A549 treated with CORT108297 at 1 μM for 4 hours (cell line): ENCODE measurements at places on chromosomes 3 and 15. TPM values are rescaled to one million over a fixed set of nuclear protein-coding genes. Genes with fewer than 3 reads are reported as not detected.

Gene POLQ
- 6.3 to 7.3 TPM (median 6.7 TPM) in 5 replicates for total RNA-seq

Gene PPP4R2
- 26.7 to 44.0 TPM (median 35.3 TPM) in 5 replicates for total RNA-seq

Gene DNAH12
- 0.03 to 0.15 TPM (median 0.13 TPM) in 5 replicates for total RNA-seq

Gene RARRES1
- 8.8 to 12.3 TPM (median 9.2 TPM) in 5 replicates for total RNA-seq

Gene VWA5B2
- 0.40 to 0.73 TPM (median 0.55 TPM) in 5 replicates for total RNA-seq

Gene BSN
- total RNA-seq: 0.08 to 0.16 TPM (median 0.13 TPM) in 5 replicates

Gene LNP1
- 0.73 to 0.95 TPM (median 0.77 TPM) in 5 replicates for total RNA-seq

Gene SPPL2A
- 84.6 to 104 TPM (median 96.3 TPM) in 5 replicates for total RNA-seq

Gene ACKR2
- total RNA-seq: 0.05 to 0.13 TPM (median 0.07 TPM) in 3 of 5 replicates, not detected in the others

Gene SAMD7
- total RNA-seq: not detected in 5 replicates

Gene SCAANT1
- total RNA-seq: not detected in 5 replicates

Gene CAND2
- 0.31 to 0.50 TPM (median 0.46 TPM) in 5 replicates for total RNA-seq

Gene SOX2
- total RNA-seq: 0.68 to 0.95 TPM (median 0.76 TPM) in 5 replicates

Gene SST
- not detected in 5 replicates for total RNA-seq

Gene ILDR1
- not detected in 5 replicates for total RNA-seq

Gene ZBTB47
- 4.9 to 7.4 TPM (median 6.5 TPM) in 5 replicates for total RNA-seq

Gene EXD1
- not detected in 5 replicates for total RNA-seq

Gene FANCD2OS
- not detected in 5 replicates for total RNA-seq

Gene SOX14
- not detected in 5 replicates for total RNA-seq

Gene LMAN1L
- 0.03 to 0.08 TPM (median 0.08 TPM) in 3 of 5 replicates, not detected in the others for total RNA-seq

Gene GOLGA8N
- total RNA-seq: 1.2 to 1.8 TPM (median 1.3 TPM) in 5 replicates

Gene SMAD6
- total RNA-seq: 15.1 to 25.1 TPM (median 23.1 TPM) in 5 replicates

Gene CCDC54
- total RNA-seq: not detected in 5 replicates

Gene HEG1
- total RNA-seq: 4.5 to 7.5 TPM (median 6.7 TPM) in 5 replicates

Gene COL6A5
- total RNA-seq: not detected in 5 replicates

Gene CP
- total RNA-seq: 3.8 to 8.1 TPM (median 5.3 TPM) in 5 replicates

Gene CHRD
- 0.13 to 0.48 TPM (median 0.16 TPM) in 5 replicates for total RNA-seq

Gene NDN
- 0.05 to 0.08 TPM (median 0.06 TPM) in 3 of 5 replicates, not detected in the others for total RNA-seq

Gene TRIM42
- total RNA-seq: not detected in 5 replicates

Gene SYNPR
- total RNA-seq: not detected in 5 replicates

Gene CD200R1
- 0.03 to 0.14 TPM (median 0.08 TPM) in 5 replicates for total RNA-seq
